ENCODE measurements at places on chromosomes 16 and 17.

GRCh38 chr17:68740555-68741447 lies 139.6 kb upstream of the FAM20A start:
- DNase-seq: no peak

DNA sequence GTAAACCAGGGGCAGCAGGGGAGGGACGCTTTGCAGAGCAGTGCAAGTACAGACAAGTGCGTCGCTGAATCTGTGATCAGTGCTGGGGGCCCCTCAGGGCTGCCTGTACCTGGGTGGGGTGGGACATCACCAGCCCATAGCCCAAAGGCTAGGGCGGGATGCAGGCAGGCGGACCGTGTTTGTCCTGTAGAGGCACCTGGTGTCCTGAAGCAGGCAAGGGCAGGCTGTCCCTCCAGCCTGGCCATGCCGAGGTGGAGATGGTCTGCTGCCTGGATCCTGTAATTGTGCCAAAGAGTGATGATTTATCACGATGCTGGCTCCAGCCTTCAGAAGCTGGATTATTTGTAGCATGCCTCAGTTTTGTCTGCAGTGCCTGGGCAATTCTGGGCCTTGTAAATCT lies 137.9 kb upstream of the GSE1 start:
- no peak for DNase-seq

DNA sequence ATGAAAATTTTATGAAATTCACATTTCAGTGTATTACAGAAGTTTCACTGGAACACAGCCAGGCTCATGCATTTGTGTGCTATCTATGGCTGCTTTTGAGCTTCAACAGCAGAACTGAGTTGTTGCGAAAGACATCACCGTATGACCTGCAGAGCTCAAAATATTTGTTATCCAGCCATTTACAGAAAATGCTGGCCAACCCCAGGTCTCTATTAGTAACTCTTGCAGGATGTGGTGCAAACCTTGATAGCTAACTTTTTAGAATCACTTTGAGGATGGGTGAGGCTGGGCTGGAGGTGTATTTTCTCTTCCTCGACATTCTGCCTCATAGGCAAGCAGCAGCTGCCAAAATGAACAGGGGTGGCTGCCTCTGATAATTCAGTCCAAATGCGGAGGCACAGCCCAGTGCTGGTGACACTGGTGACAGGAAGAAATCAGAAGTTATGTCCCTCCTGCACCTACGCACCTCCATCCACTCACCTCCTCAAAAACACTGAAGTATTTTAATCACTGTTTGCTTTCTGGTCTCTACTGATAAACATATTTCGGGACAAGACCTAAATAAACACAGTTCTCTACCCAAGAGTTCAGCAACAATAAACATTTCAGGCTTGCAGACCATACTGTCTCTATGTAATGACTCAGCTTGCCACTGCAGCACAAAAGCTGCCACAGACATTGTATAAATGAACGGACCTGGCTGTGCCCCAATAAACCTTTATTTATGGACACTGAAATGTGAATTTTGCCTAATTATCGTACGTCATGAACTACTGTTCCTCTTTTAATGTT lies 28.5 kb downstream of the ARHGAP17 start:
- no peak for DNase-seq

GRCh38 chr16:89360760-89361435 lies 129.5 kb downstream of the ANKRD11 start:
- DNase-seq: no peak

DNA sequence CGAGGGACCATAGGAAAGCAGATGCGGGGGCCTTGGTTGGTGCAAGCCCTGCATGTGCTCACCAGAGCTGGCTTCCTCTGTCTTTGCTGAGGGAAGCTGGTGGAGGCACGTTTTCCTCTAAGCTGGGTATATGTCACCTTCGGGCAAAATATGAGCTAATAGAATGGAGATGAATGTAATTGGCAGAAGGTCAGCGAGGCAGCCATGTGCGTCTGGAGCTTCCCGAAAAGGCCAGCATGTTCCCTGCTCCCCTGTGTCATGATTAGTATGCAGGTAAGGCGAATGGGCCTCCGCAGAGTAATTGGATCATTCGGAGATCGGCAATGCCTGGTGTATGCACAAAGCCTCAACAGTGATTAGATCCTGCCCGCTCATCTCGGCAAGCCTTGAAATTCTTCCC lies 806.2 kb upstream of the EEF2KMT start:
- no peak for DNase-seq

DNA sequence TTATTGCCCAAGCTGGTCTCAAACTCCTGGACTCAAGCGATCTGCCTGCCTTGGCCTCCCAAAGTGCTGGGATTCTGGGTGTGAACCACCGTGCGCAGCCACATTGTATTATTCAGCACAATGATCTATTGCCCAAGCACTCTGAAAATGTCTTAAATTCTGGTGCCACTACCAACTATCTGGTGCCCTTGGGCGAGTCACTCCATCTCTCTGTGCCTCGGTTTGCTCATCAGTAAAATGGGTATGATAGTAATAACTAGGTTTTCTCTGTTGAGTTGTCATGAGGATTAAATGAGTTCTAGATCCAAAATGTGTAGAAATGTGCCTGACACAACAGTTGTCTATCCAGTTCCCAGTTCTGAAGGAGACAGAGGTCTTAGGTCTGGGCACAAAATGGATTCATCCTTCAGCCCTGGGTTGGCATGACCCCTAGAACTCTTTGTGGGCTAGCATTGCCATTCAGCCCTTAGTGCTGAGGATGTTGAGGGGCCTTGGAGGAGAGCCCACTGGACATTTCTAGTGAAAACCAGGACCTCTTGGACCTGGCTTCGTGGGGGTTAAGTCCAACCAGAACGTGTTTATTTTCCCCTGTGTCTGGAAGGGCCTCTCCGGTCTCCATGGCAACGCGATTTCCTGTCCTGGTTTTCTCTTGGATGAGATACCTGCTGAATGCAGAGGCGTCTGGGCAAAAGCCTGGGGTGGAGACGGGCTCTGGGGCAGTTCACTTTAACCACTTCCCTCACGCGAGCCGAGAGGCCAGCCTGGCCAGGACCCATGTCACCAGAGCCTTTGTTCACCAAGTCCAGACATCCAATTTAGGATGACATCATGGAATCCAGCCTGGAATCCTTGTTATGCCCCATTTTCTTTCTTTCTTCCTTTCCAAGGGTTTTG lies 43.7 kb upstream of the TNRC6A start:
- no peak for DNase-seq

GRCh38 chr17:46126840-46127239 lies 66.4 kb downstream of the KANSL1 start:
- DNase-seq: no peak

DNA sequence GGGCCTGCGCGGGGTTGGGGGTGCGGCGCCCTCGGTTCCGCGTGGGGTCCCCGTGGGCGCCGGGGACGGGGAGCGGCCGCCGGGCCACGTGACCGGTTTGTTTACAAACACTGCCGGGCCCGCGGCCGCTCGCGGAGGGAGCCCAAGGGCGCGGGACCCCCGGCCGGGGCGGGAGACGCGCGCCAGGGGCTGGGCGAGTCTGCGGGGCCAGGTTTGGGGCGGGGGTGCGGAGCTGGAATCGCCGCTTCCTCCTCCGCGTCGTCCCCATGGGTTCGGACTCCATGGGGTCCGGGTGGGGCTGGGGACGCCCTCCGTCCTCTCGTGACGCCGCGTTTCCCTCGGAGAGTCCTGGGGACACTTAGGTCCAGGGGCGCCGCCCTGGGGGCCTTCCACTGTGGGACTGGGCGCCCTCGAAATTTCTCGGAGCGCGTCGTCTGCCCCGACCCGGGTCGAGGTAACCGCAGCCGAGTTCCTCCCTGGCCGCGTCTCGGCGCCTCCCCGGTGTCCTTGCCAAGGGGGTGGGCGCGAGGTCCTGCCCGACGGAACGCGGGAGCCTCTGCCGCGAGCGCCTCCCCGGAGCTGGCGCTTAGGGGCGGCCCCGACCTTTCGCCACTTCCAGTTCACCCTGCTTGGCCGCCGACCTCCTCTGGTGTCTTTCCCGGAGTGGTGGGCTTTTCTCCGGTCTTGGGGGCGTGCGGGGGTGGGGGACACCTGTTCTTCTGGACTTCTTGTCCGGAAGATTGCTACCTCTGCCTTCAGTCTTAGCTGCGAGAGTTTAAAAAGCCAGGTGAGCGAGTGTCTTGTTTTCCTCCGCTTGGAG lies 684 bp downstream of the YPEL2 start:
- no peak for DNase-seq

DNA sequence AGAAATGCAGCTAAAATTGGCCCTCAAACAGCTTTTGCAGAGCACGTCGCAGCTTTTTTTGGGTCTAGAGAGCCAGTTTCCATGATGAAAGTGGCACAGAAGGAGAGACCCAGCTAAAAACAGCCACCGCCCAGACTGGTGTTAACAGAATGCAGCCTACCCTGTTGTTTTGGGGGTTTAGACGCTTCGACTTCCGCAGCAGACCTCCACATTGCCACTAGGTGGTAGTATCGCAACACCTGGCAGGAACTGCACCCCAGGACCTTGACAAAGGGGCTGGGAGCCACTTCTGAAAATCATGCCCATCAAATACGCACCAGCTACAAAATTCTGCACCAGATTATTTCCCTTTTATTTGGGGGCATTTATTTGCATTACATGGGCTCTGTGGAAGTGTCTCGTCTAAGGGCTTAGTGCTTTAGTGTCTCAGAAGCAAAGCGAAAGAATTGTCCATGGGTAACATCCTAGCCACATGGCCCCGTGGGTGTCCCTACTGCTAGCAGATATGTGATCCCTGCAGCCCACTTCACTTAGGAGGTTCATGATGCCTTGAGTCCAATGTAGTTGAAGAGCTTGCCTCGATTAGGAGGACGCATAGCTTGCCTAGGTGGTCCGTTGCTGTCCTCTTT lies 167.1 kb downstream of the HAPSTR1 start:
- no peak for DNase-seq

DNA sequence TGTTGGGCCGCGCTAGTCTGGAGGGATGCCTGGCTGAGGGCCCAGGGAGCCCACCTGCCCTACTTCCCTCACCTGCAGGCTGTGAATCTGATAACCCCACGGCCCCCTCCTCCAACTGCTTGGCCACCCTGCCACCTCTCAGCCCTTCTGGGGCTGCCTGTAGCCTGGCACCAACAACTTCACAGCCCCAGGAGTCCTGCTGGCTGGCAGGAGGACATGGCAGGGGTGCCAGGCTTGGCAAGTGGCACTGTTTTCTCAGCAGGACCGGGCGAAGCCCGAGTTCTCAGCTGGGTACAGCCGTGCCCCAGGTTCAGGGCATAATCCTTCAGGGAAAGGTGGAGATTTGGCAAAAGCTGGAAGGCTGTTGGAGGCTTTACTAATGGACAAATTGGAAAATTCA lies 129.6 kb downstream of the CMIP start:
- no peak for DNase-seq

DNA sequence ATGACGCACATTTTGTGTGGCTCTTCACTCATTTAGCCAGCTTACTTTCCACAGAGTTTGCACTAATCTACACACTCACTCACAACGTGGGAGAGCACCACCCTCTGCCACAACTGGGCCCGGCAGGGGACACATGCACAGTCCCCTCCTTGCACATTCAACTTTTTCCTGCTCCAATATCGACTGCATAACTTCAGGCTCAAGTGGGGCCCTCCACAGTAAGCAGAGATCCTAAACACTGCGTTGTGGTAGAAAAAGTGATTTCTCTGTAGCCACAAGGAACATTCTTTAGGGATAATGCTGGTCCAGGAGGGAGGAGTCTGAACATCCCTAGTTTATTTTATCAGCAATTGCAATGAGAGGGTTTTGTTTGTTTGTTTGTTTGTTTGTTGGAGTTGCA lies 40.0 kb downstream of the MRPS23 start:
- no peak for DNase-seq

- DNase-seq: no peak
Measured at GRCh38 chr17:60269417-60269816, 119.6 kb downstream of the CA4 start.

DNA sequence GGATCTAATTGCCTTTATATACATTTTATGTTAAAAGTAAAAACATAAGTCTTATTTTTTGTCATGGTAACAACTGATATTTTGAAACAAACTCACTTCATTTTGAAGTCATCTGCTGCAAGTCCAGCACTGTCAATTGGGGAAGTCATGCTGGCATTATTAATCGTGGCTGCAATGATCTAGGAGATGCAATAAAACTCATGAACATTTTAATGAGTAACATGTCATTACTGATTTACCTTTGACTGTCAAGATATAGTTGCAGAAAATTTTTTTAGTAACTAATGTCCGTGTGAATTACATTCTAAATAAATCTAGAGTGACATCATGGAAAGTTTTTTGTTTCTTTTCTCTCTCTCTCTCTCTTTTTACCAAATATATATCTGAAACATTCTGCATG lies 17.3 kb upstream of the KRT24 start:
- no peak for DNase-seq

GRCh38 chr16:20385844-20386832 lies 18.4 kb downstream of the PDILT start:
- peak; percentile 5 for DNase-seq

DNA sequence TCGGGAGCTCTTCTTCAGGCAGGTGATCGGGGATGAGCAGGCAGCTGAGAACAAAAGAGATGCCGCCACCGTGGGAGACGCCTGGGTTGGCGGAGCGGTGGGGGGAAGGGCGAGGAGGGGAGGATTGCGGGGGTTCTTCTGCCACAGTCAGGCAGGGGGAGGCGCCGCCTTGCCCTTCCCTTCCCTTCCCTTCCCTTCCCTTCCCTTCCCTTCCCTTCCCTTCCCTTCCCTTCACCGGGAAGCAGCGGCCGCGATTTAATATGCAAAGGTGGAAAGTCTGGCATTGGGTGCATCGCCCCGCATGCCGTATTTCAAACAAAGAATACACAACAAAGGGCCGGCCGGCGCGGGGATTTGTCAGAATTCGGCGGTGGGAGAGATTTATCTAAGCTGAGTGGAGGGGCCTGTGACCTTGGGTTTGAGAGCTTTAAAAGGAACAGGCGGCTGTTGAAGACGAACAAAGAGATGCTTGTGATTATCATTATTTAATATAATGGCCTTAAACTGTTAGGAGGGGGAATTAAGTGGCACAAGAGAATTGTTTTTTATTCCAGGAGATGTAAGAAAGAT lies 262.3 kb upstream of the TNRC6C start:
- DNase-seq: no peak

GRCh38 chr17:3718201-3718600 lies 5.5 kb upstream of the HASPIN start:
- DNase-seq: no peak

DNA sequence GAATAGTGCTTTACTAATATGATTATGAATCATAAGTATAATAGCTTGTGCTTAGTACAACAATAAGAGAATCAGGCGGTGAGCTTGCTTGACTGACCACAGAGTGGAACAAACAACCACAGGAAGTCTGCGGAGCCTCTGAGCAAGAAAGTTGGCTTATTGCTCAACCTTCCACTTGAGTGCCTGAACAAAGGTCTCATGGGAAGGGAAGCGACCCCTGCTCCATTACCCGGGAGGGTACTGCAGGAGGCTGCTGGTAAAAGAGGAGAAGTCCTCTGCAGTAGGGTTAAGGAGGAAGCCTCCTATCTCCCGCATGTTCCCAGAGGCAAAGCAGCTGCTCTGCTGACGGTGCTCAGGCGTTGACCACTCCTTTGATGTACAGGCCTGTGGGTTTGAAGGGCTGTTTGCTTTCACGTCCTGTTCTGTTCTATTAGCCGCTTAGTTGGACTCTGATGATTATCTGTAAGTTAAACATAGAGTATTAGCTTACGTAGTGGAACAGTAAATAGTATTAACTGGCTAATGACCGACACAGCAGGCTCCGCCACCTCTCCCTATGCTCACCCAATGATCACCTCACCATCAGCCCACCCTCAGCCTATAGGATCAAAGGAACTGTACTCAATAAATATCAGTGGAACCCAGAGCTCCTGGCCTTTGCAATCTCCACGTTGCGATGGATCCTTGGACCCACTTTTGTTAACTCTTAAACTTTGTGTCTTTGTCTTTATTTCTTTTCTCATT lies 17.5 kb downstream of the ALOX15B start:
- no peak for DNase-seq

- no peak for DNase-seq
Measured at GRCh38 chr17:50805486-50805885, 29.9 kb upstream of the WFIKKN2 start.
